ENCODE measurements at places on chromosomes 1 and 21.

- no peak for DNase-seq
These were observed 630.0 kb downstream of the LMO4 start for GRCh38 chr1:87958716-87959115.

GRCh38 chr21:42739061-42739931, 85.9 kb downstream of the PDE9A start:
- DNase-seq = no peak

- no peak for DNase-seq
These were observed 93.5 kb downstream of the IER5 start for GRCh38 chr1:181181792-181182585.

DNA sequence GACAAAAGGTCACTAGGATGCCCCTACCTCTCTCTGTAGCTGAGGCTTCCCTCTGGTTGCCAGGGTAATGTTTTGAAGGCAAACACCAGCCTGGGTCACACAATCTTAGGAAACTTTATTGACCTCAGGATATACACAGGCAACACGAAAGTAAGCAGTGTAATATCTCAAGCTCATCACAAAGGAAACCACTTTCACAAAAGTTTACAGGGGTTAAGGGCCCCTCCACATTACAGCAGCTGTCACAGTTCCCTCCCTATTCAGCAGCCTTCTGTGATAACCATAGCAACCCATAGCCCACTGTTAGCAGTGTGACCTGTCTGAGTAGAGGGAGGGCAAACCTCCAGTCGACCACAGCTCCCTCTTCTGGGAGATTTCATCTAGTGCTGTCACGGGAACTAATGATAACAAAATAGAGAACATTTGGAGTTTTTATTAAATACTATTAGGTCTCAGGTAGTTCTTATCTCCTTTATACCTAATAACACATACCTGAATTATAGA, 149.8 kb downstream of the PTPRC start:
- no peak for DNase-seq

- DNase-seq = no peak
These were observed 32.9 kb downstream of the JAK1 start for GRCh38 chr1:64933296-64934070.

DNA sequence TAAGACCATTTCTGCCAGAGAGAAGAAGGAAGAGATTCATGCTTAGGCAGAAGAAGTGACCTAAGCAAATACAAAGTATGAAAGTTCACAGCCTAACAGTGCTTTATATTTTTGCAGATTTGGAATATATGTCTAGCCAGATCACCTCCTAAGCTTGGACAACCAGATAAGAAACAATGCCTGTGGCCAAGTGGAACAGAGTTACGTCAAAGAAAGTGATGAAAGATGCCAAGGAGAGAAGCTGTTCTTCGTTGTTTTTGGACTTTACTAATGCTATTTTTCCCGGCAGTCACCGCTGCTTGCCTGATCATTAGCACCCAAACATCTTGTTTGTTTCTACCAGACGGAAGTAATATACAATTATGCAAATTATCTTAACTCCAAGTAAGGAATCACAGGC, 489.2 kb upstream of the C1orf87 start:
- no peak for DNase-seq
